HFFc6 (cell line): ENCODE measurements at places on chromosomes 5 and 9. TPM values are rescaled to one million over a fixed set of nuclear protein-coding genes. Genes with fewer than 3 reads are reported as not detected.
A peak's percentile ranks its signal among the peaks of the same experiment; 100 is the strongest.

Gene PCDHGA2
- total RNA-seq: 1.3 to 3.3 TPM (median 2.3 TPM) in 3 replicates

DNA sequence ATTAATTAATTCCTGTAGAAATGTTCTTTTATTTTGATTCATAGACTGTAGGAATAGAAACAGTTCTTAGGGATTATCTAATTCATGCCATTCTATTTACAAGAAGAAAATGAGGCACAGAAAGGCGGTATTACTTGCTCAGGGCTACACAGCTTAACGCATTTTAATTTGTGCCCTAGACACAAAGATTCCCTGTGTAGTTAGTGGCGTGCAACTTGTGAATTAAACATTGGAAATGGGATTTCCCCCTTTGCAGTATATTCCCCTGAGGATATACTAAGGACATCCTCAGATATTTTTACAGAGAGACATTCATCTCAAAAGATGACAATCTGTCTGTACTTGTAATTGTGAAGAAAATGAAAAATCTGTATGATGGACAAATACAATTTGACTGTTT is 108.1 kb downstream of the SGCD start:
- H3K27me3 ChIP-seq: peaks cover 2% of the 10 kb centered on the region; the same call in 1 of the 2 replicates
- no peak for DNase-seq
- H3K36me3 ChIP-seq: no peaks in the 10 kb centered on the region
- H3K4me3 ChIP-seq: no peak overlapping the region
- H3K27ac ChIP-seq: no peak overlapping the region

DNA sequence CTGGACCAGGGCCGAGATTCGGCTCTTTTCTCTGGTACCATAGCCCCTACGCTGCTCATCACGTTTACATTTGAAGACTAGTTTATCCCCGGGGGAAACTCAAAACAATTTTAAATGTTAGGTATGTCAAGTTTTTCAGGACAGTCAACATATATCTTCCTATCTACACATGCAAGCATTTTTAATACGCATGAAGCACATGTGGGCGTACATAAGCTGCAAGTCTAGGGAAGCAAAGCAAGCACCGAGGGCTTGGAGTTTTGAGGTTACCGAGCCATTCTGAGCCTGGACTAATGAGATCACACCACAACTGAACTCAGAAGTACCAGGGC is 154.4 kb downstream of the AUH start:
- H3K4me3 ChIP-seq: no peak overlapping the region
- DNase-seq: no peak
- peaks cover 15% of the 10 kb centered on the region for H3K4me1 ChIP-seq

- peaks cover 2% of the 10 kb centered on the region for H3K4me1 ChIP-seq
- no peak for DNase-seq
- H3K27me3 ChIP-seq: peaks cover 3% of the 10 kb centered on the region; the same call in 1 of the 2 replicates
- no peak overlapping the region for H3K4me3 ChIP-seq
- H3K36me3 ChIP-seq: no peaks in the 10 kb centered on the region
Measured at GRCh38 chr5:131224387-131225201, 39.3 kb upstream of the CDC42SE2 start.

DNA sequence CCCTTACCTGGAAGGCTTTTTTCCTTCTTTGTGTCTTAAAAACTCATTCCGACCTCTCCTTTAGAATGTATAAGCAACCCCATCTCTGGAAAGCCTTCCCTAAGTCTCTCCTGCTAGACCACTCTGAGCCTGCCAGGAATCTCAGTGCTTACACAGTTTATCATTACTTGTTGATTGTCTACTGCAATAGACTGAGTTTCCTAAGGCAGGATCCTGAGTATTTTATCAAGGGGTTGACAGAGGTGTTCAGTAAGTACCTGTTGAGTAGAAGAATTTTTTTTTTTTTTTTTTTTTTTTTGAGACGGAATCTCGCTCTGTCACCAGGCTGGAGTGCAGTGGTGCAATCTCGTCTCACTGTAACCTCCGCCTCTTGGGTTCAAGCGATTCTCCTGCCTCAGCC is 2.6 kb upstream of the TJP2 start:
- H3K4me1 ChIP-seq: peaks cover 51% of the 10 kb centered on the region
- no peak overlapping the region; the same call in 1 of the 2 replicates for H3K4me3 ChIP-seq
- H3K27ac ChIP-seq: peak overlapping the region; percentile 67; the same call in 1 of the 2 replicates

DNA sequence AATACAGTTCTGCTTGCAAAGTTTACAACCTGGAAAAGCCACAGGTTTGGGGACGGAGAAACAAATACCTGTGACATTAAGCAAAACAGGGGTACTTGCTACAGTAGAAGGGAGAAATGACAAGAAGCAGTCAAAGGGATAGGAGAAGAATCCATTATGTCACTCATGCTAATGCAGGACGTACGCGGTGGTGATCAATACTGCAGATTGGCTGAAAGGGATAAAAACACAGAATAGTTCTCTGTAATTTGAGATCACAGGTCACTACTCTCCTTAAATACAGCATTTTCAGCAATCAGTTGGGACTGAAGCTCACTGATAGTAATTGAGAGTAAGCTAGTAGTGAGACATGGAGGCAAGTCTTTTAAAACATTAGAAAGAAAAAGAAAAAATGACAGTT is 130.3 kb upstream of the MTAP start:
- peaks cover 87% of the 10 kb centered on the region for H3K4me1 ChIP-seq
- no peak for DNase-seq
- peak overlapping the region; percentile 4; the same call in 1 of the 2 replicates for H3K4me3 ChIP-seq
- H3K27me3 ChIP-seq: no peaks in the 10 kb centered on the region
- H3K27ac ChIP-seq: peak overlapping the region; percentile 77
